ENCODE measurements at places on chromosomes 13 and 19.

- DNase-seq: no peak
Measured at GRCh38 chr13:43686557-43686956, 100.2 kb downstream of the ENOX1 start.

- DNase-seq: no peak
Measured at GRCh38 chr19:34236035-34236987, 18.0 kb upstream of the GARRE1 start.

DNA sequence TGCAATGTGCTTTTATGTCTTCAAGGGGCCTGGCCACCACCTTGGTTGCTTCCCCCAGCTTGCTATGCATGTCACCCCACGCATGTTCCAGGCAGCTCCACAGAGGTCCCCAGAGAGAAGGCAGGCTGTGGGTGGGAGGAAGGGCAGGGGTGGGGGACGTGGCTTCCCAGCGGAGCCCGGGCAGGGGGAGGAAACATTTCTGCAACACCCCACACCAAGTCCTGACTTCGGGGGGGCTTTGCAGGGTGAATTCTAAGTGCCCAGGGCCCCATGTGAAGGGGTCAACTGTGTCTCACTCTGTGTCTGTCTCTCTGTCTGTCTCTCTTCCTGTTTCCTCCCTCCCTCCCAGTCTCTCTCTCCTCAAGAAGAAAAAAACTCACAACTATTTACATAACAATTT lies 39.6 kb downstream of the LTBP4 start:
- DNase-seq: no peak

DNA sequence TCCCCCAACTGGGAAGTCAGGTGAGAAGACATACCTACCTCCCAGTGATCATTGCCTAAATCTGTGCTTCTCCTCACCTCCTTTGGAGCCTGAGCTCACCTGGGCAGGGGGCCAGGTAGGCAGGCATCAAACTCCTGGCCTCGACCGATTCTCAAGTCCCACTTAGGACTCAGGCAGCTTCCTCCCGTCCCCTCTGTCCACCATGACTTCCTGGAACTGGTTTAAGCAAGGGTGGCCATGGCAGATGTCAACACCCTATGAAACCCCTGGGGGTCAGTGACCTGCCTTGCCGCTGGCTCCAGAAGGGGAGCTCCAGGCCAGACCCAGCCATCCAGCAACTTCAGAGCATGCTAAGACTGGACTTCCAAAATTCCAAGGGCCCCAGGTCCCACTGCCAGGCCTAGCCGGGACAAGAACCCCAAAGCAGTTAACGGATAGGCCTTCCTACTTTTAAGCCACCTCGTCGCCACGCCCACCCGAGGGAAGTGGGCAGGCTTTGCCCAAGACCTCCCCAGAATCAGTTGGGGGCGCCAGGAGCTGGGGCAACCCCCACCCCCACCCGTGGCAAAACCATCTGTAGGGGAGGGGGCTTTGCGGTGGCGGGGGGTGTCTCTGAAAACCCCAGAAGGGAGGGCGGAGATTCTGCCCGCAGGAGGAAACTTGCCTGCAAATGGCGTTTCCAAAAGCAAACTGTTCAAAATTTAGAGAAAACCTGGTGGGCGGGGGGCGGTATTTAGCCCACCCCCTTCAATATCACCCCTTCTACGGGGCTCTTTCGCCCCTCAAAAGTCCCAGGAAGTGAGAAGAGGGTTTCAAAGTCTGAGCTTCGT lies 657 bp downstream of the PLIN3 start:
- no peak for DNase-seq

GRCh38 chr13:97574926-97575325 lies 141.0 kb downstream of the RAP2A start:
- DNase-seq: no peak

GRCh38 chr19:51001515-51001914 lies at the start of gene KLK8:
Gene KLK8 (minus strand): TSS chr19:51001604. CDS start chr19:51001167, 437 bp downstream.
- DNase-seq: no peak

DNA sequence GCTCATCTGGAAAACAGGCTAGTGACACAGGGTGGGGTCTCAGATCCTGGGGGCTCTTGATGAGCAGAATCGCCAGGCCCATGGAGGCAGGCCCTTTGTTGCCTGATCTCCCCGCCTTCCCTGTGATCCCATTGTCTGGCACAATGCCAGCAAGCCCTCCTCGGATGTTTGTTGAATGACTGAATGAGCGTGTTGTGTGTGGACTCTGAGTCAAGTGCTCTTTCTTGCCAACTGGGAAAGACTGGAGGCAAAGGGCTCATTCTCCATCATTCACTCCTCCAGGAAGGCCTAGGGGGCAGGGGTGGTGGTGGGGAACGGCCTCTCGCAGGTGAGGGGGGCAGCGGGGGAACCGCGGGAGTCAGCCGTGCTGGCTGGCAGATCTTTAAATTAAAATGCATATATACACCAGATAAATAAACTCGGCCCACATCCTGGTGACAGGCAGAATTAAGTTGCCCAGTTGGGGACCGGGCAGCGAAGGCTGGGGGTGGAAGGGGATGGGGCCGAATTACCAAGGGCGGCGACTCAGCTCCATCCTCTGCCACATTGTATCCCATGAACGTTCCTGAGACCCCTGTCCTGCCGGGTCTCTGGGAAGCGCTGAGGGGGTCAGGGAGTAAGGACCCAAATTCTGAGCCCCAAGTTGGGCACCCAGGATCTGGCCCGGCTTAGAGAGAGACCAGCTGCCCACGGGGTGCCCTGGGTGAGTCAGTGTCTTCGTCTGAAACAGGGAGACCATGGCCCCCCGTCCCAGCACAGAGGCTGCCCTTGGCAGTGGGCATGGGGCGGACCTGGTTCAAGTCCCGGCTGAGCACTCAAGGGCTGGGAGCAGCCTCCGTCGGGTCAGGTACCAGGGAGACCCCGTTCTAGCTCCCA lies 24.5 kb downstream of the EFNA2 start:
- DNase-seq: no peak

GRCh38 chr19:14369399-14370168 lies 11.7 kb upstream of the ADGRE5 start:
- DNase-seq: no peak

- DNase-seq: no peak
Measured at GRCh38 chr13:28110414-28110813, 10.0 kb upstream of the FLT3 start.

- DNase-seq: no peak
Measured at GRCh38 chr13:48078251-48078656, 16.6 kb downstream of the MED4 start.
